ENCODE measurements at places on chromosomes 3 and 15. TPM values are rescaled to one million over a fixed set of nuclear protein-coding genes. Genes with fewer than 3 reads are reported as not detected.

ROPN1 gene
- total RNA-seq, result not detected

ALDH1L1 gene
- 4.8 TPM for total RNA-seq

ITIH4 gene
- 2.3 TPM for total RNA-seq

TATDN2 gene
- total RNA-seq, result 9.0 TPM

MYL3 gene
- total RNA-seq, result not detected

DUOXA2 gene
- total RNA-seq, result not detected

CCR9 gene
- total RNA-seq, result not detected

DOCK3 gene
- 0.28 TPM for total RNA-seq

MRPL46 gene
- total RNA-seq, result 16.1 TPM

SLCO2A1 gene
- total RNA-seq, result under 0.01 TPM

MYRIP gene
- total RNA-seq, result under 0.01 TPM

SLC27A2 gene
- under 0.01 TPM for total RNA-seq

SEMA6D gene
- 9.9 TPM for total RNA-seq

LNP1 gene
- total RNA-seq, result 5.9 TPM

PCCB gene
- total RNA-seq, result 57.5 TPM

ELL3 gene
- total RNA-seq, result 1.9 TPM

GPR15 gene
- total RNA-seq, result not detected

RPL39L gene
- total RNA-seq, result 10.7 TPM

RAD51 gene
- total RNA-seq, result 1.1 TPM

UCN2 gene
- total RNA-seq, result 0.85 TPM

RPS17 gene
- total RNA-seq, result 1,478 TPM

GRK7 gene
- total RNA-seq, result not detected

CYP8B1 gene
- total RNA-seq, result not detected

IGF2BP2 gene
- total RNA-seq, result 36.1 TPM

TGM4 gene
- not detected for total RNA-seq

LRRC34 gene
- 2.9 TPM for total RNA-seq

SAMD7 gene
- total RNA-seq, result not detected

KBTBD12 gene
- not detected for total RNA-seq

CSPG5 gene
- 0.19 TPM for total RNA-seq

FOXB1 gene
- total RNA-seq, result not detected

SPESP1 gene
- total RNA-seq, result 4.2 TPM

COLQ gene
- under 0.01 TPM for total RNA-seq

FBXL2 gene
- total RNA-seq, result 10.0 TPM

RGMA gene
- 0.19 TPM for total RNA-seq

ADGRG7 gene
- total RNA-seq, result not detected

CD80 gene
- total RNA-seq, result not detected

SLC38A3 gene
- total RNA-seq, result not detected

CHST2 gene
- 16.5 TPM for total RNA-seq

PRSS50 gene
- not detected for total RNA-seq

WDR49 gene
- under 0.01 TPM for total RNA-seq

GRAMD1C gene
- total RNA-seq, result 7.5 TPM

ZNF80 gene
- total RNA-seq, result not detected

C3orf70 gene
- total RNA-seq, result 1.9 TPM

CHRNA5 gene
- total RNA-seq, result 0.56 TPM

PIERCE2 gene
- 2.1 TPM for total RNA-seq

CRYGS gene
- total RNA-seq, result 0.77 TPM

CALML4 gene
- total RNA-seq, result 0.85 TPM

CMC1 gene
- total RNA-seq, result 5.4 TPM

CNTN3 gene
- total RNA-seq, result 0.96 TPM
